NCI-H1436 treated with DMSO at 0.1 percent for 48 hours (cell line): ENCODE measurements at places on chromosomes 4 and X.

DNA sequence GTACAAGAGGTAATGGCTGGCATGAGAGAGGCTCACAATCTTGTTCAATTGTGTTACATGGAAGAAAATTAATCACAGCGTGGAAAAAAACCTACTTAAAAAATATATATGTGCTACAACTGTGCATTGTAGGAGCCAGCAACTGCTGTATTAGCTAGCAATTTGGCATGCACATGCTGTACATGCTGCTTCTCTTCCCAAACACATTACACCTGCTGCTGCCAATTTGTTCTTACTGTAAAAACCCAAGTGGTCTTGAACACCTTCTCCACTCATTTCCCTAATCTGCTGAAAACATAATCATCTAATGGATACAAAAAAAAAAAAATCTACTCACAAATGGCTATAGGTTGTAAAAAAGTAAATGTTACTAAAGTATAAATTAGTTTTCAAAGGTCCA lies 264.2 kb downstream of the INPP4B start:
- DNase-seq = no peak

DNA sequence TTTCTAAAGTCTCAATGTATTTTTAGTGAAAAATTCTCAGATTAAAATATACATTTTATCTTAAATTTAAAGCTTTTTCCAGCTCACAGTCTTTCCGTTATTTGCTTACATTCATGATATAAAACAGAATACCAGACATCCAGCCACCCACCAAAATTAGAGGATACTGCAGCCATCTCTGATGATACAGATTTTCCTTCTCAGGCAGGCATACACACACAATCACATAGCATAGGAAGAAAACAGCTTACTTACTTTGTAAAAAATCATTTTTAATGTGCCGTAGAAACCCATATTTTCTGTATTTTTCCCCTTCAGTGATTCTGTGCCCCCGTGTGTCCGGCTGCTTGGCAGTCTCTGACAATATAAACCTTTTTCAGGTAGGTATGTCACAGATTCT lies 183.7 kb downstream of the FBXW7 start:
- no peak for DNase-seq

DNA sequence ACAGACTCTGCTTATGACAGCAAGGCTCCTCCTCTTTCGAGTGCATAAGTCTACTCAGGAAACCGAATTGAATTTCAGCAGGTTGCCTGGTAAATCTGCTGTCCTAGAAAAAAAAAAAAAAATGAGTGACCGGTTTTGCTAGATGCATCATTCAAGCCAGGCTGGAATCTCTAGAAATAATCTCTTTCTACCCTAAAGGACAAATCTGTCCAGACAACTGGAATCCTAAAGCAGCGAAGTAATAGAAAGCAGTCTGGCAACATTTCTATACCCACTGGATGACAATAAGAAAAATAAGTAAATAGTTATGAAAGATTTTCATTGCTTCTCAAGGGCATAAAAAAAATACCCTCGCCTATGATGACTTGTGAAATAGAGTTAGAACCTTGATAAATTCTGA lies 703.5 kb downstream of the RPA4 start:
- no peak for DNase-seq

- no peak for DNase-seq
These were observed 190.6 kb upstream of the TENT5D start for GRCh38 chrX:80229626-80230025.

GRCh38 chr4:108118505-108118904 lies 50.2 kb downstream of the LEF1 start:
- DNase-seq = peak; percentile 92

DNA sequence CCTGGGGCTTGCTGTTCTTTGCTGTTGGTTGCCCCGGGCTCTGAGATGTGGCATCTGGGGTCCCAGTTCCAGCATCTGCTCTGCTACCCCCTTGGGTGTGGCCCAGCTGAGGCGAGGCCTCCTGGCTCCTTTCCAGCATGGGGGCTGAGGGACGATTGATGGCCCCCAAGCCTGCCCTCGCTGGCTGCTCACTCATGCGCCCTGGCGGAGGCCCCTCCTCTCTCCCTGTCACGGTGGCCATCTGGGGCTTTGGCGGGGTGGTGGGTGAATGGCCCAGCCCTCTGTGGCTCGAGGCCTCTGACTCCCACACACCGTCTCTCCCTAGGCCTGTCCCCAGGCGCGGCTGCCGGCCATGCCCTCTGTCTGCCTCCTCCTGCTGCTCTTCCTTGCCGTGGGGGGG lies 1.8 kb downstream of the PLXNA3 start:
- no peak for DNase-seq

- DNase-seq = no peak
These were observed 55.1 kb downstream of the HAUS3 start for GRCh38 chr4:2186865-2187172.

GRCh38 chr4:69649207-69649606 lies 3.8 kb downstream of the UGT2A1 start:
- DNase-seq = no peak

- DNase-seq = no peak
These were observed 146.7 kb downstream of the COL25A1 start for GRCh38 chr4:109155682-109156283.

DNA sequence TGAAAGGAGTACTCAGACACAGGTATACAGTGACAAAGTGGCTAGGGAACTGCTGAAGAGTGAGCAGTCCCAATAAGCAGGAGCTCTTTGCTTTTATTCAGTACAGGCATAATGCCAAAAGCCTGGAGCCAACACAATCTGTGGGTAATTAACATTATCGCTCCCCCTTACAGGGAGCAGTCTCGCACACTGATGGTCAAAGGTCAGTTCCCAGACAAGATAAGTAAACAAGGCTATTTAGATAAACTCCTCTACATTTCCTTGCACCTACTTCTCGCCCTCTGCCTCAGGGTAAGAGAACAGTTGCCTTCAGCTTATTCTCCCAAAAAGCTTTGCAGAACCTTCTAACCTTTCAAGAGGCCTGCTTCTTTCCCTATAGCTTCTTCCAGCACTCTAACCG lies 73.9 kb upstream of the TAF9B start:
- no peak for DNase-seq

DNA sequence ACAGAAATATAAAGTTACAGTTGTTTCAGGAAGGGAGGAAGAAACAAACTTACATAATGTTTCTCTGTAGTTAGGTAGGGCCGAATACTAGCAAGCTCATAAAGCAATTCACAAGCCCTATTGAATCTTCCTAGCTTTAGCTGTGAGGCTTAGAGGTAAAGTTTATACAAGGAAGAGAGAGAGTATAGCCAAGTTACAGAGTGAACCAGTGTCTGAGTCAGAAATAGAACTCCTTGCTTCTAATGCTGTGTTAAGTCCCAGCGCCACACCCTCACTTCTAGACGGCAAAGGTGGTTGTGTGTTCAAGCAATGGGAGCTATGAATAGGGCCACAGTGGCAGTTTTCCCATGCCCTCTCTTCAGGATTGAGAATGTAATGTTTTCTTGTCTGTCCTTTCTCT lies 6.1 kb downstream of the LPAR4 start:
- DNase-seq = no peak

DNA sequence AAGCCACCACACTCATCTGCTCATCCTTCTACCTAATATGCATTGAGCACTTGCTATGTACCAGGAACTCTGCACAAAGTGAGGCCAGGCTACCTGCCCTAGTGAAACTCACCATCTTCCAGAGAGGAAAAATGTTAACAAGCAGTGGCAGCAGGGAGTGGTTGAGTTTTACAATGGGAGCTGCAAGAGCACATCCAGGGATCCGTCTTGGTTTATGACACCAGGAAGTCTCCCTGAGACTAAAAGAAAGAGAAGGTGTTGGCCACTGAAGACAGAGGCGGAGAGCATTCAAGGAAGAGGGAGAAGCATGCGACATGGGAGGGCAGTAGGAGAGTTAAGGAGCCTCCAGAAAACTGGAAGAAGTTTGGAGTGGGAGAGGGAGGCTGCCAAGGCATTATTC lies 178.1 kb upstream of the CPEB2 start:
- DNase-seq = no peak

GRCh38 chrX:117910216-117910615 lies 206.4 kb downstream of the KLHL13 start:
- no peak for DNase-seq

- DNase-seq = no peak
These were observed 21.0 kb downstream of the EPGN start for GRCh38 chr4:74329307-74329706.

DNA sequence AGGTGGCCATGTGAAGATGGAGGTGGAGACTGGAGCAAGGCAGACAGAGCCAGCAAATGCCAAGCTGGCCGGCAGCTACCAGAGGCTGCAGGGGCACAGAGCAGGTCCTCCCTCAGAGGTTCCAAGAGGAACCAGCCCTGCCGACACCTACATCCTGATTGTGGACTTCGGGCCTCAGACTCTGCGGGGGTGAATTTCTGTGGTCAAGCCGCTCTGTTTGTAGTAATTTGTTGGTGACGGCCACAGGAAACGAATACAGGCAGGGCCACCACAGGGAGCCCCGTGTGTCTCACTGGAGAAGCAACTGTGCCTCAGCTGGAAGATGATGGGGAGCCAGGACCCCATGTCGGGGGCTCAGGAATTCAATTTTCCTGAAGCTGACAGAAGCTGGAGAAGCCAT lies 28.3 kb downstream of the ZFYVE28 start:
- no peak for DNase-seq

DNA sequence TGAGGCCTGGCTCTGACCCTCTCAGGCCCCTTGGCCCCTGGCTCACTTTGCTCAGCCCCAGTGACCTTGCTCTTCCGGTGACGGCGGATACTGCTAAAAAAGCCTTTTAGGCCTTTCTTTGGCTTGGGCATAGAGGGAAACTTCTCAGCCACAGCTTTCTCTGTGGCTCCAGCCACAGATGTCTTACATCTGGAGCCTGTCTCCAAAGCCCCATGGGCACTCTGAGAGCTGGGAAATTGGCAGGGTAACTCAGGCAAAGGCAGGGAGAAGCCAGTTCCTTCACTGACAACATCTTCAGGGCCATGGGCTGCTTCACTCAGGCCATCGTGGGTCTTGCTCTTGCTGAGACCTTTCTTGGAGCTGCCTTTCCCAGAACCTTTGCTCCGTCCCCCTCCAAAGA lies 12.8 kb downstream of the AMER1 start:
- no peak for DNase-seq

GRCh38 chr4:170872794-170873193 lies 783.0 kb upstream of the AADAT start:
- DNase-seq = no peak

- DNase-seq = no peak
These were observed 114.8 kb downstream of the CDS1 start for GRCh38 chr4:84697615-84698201.

DNA sequence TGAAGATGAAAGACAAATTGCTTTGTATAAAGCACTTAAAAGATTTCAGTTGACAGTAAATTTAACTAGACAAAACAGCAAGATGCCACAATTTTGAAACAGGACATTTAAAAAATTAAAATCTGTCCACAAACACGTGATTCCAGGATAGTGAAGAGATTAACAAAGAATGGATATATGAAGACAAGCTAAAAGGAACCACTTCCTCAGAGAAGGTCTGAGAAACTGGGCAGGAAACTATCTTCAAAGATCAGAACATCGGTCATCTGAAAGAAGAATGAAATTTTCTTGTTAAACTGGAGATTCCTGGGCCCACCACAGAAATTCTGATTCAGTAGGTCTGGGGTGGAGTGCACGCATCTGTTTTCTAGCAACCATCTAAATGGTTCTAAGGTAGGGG lies 1.4 kb downstream of the RWDD4 start:
- no peak for DNase-seq

DNA sequence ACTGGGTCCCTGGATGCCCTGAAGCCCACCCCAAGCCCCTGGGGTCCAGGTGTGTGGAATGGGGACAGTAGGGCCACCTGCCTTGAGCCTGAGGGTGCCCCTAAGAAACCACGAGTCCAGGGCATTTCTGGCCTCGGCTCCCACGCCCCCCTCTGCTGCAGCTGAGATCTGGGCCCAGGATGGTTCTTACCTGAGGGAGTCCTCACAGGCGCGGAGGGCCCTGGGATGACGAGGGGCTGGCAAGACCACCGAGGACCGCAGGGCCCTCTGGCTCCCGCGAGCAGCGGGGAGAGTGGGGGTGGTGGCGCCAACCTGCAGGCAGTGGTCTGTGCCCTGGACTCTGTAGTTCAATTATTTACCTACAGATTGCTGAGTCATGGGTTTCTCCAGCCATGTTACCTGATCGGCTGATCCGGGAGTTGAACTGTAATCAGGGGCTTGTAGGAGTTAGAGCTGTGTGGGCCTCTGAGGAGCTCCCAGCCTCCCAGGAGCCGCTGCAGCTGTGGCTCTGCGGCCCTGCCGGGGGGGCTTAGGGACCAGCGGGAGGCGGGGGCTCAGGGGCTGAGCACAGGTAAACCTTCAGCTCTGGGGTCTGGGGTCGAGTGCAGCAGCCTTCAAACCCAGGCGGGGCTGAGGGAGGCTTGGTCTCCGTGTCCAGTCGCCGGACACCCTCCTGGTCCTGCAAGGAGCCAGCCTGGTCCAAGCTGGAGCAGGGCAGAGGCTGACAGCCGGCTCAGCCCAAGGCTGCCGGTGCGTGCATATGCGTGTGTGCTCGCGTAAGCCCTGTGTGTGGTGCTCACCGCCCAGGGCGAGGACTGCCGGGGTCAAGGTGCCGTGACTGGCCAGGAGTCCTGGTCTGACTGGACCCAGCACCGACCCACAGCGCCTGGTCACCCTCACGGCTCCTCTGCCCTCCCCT lies at the start of gene SLC26A1:
TSS of gene SLC26A1 (minus strand) at position 294 of the 919 bp plus-strand sequence. CDS start 1,701 bp downstream, outside the sequence.
- DNase-seq = no peak

DNA sequence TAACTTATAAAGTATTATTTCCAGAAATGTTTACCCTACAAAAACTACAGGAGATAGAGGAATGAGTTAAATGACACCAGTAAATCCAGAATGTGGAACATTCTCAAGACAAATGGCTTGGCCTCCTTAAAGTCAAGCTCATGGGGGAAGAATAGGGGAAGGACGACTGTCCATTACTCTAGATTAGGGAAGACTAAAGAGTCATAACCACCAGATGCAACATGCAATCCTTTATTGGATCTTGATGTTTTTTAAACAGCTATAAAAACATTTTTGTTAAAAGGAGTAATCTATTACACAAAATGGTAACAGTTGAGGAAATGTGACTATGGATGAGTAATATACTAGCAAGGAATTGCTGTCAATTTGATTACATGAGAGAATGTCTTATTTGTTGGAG lies 11.1 kb downstream of the ACOT9 start:
- DNase-seq = no peak

DNA sequence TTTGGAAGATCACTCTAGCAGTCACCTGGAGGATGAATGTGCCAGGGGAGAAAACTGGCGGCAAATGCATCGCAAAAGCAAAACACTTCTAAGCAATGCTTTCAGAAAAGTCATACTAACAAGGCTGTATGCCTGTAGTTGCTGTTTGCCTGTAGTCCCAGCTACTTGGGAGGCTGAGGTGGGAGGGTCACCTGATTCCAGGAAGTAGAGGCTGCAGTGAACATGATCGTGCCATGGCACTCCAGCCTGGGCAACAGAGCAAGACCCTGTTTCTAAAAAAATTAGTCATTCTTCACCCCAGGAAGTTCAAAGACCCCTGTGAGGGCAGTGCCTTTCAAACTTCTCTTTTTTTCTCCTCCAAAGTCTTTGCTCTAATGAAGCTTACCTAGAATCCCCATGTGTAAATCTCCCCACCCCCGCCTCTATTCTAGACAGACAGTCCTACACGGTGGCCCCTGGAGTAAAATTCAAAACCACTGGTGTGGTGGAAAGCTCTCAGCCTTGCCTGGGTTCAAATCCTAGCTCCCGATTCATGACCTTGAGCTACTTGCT lies 5.5 kb downstream of the SOWAHD start:
- DNase-seq = no peak

- peak; percentile 4 for DNase-seq
These were observed 102.1 kb upstream of the SCML1 start for GRCh38 chrX:17635231-17635630.
